GM19239 (cell line): ENCODE measurements at places on chromosomes 2 and 18.
A peak's percentile ranks its signal among the peaks of the same experiment; 100 is the strongest.

GRCh38 chr2:160541745-160542144, 48.1 kb upstream of the RBMS1 start:
- no peak for DNase-seq

- no peak for DNase-seq
Measured at GRCh38 chr2:14350856-14351255, 281.7 kb upstream of the LRATD1 start.

- DNase-seq, result no peak
Measured at GRCh38 chr2:156079845-156080244, 252.7 kb downstream of the NR4A2 start.

- peak; percentile 42 for DNase-seq
Measured at GRCh38 chr2:196750977-196751631, 48.4 kb downstream of the GTF3C3 start.

DNA sequence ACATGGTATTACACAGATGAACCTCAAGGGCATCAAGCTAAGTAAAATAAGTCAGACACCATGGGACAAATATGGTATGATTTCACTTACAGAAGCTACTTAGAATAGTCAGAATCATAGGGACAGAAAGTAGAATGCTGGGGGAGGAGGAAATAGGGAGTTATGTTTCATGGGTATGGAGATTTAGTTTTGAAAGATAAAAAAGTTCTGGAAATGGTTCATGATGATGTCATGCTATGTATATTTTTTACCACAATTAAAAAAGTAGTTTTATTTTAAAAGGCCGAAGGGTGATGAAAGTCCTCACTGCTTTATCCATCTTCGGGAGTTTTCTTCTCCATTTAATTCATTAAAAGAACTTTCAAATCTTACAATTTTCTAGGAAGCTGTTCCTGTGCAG, 181.9 kb downstream of the CALCRL start:
- no peak for DNase-seq

DNA sequence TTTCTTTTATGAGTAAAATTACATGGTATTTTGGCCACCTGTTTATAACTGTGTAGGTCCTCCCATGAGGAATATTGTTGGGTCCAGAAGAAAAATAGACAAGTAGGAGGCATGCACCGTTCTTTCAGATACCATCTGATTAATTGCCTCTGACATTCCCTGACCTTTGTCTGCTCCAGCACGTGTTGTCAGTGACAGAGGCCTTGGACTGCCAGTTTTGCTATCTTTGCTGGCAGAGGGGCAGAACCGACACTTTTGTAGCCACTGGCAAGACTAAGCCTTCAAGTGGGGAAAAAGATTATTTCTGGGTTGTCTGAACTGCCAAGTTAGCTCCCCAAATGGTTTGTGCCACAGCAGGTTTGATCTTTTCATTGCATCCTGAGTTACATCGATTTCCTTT, 276.9 kb downstream of the CAMKMT start:
- DNase-seq, result no peak

GRCh38 chr18:34659579-34660517, 50.2 kb upstream of the DTNA start:
- no peak for DNase-seq

DNA sequence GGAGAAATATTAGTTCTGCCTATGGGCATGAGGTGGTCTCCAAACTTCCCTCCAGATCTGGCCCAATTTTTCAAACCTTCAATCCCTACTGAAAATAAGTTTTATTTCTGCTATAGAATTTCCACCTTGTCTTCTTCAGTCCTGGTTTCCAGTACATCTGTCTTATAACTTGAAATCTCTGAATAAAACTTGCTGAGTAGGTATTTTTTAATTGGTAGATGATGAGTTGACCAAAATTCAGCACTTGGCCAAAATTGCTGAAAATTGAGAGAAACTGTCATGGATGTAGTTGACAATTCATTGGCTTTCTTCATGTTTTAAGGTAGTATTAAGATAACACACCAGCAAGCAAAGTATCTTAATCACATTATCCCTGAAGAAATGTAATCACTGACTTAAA, 206.2 kb downstream of the PARD3B start:
- DNase-seq, result no peak

GRCh38 chr2:239017491-239018098, 169.7 kb downstream of the TWIST2 start:
- no peak for DNase-seq

GRCh38 chr18:41872206-41872605, 82.8 kb upstream of the PIK3C3 start:
- no peak for DNase-seq

DNA sequence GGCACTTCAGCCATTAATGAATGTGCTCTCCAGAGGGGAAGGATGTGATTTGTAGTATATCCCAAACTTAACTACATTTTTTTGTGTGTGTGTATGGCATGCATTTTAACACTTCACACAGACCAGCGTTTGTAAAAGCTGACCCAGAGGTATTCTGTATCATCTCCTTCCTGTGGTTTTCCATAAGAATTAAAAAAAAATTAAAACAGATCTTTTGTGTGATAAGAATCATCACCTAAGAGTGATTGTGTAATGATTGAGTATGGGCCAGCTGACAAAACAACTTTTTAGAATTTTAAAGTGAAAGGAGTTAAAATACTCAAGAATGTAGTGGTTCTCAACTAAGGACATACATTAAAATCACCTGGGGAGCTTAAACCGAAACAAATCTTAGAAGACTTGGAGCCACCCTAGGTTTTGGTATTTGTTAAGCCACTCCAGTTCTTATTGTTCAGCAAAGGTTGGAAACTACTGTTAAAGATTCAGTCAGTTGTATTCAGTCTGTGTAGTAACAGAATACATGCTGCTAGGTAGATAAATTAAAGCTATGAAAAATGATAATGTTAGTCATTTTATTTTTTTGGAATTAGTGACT, 120.1 kb downstream of the HAUS1 start:
- DNase-seq, result no peak

GRCh38 chr18:22267697-22268096, 98.3 kb downstream of the GATA6 start:
- no peak for DNase-seq

GRCh38 chr18:13313006-13313686, 94.6 kb downstream of the LDLRAD4 start:
- no peak for DNase-seq
